Activated T-helper 17 cell treated with anti-CD3 and anti-CD28 coated beads, Interleukin-2, amount 50 U/mL, for 72 hours (primary cell): ENCODE measurements at places on chromosomes 12 and 14. TPM values are rescaled to one million over a fixed set of nuclear protein-coding genes. Genes with fewer than 3 reads are reported as not detected.

The CLEC14A gene
- total RNA-seq: not detected

The SLC39A5 gene
- not detected for total RNA-seq

The NUDT14 gene
- total RNA-seq: 18.3 TPM

The ANG gene
- 3.6 TPM for total RNA-seq

The MYH6 gene
- 0.71 TPM for total RNA-seq
